ENCODE measurements at places on chromosomes 4 and X.

DNA sequence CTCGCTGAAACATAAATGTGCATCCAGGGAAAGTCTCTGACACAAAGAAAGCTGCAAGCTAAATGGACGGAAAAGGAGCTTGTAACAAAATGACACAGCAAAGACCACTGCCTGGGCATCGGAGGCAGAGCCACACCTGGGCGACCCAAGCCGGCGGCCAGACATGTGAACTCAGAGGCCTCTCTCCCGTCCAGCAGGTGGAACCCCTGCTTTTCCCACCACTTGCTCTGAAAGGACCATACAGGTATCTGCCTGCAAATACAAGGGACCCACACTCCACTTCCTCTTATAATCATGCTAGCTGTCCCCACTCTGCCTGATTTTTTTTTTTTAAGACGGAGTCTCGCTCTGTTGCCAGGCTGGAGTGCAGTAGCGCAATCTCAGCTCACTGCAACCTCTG is 12.0 kb downstream of the CPLX1 start:
- DNase-seq, result no peak

DNA sequence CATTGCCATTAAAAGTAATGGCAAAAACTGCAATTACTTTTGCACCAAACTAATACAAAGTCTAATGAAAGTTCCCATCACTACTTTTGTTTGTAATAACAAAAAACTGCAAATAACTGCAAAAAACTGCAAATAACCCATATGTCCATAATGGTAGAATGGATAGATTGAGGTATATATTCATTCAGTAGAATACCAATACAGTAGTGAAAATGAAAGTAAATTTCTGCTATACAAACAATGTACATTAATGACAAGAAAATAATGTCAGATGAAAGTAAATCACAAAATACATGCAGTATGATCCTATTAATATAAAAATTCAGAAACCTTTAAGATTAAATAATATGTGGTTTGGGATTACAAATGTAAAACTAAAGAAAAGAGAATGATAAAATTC is 41.3 kb upstream of the CEP135 start:
- no peak for DNase-seq

GRCh38 chrX:119118780-119119395 is 8.7 kb downstream of the KIAA1210 start:
- DNase-seq, result no peak

DNA sequence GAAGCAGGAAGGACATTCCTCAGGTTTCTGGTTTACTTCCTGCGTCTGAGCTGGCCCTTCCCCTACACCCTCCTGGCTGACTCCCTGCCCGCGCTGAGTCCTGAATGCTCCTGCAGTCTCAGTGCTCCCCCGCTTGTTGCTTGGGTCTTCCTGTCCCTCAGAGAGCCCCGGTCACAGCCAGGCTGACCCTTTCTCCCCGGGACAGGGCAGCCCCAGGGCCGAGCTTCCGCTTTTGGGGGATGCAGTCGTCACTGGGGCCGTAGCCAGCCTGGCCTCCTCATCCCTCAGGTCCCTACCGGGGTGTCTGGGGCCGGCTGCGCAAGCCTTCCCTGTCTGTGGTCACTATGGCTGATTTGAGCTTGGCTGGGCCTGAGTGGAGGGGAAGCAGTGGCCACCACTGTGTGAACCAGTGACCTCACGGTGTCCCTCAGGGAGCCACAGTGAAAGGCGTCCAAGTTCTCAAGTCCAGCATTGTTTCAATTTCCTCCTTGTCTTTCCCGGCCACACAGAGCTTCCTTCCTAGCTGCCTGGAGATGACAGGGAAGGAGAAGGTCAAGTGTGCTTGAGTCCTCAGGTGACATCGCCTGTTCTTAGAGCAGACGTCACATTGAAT is 34.1 kb upstream of the ASMTL start:
- DNase-seq, result no peak

DNA sequence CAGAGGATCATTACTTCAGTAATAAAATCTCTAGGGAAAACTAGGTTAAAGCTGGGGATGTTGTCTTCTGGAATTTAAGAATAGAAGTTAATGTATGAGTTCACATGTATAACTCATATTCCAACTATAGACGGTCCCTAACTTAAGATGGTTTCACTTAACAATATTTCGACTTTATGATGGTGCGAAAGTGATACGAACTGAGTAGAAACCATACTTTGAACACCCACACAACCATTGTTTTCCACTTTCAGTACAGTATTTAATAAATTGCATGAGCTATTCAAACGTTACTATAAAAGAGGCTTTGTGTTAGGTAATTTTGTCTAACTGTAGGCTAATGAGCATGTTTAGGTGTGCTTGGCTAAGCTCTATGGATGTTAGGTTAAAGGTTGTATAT is 38.7 kb downstream of the CCSER1 start:
- no peak for DNase-seq

GRCh38 chr4:94357624-94358023 is 15.0 kb upstream of the HPGDS start:
- no peak for DNase-seq

- no peak for DNase-seq
Measured at GRCh38 chrX:99777912-99778311, 632.2 kb downstream of the PCDH19 start.

DNA sequence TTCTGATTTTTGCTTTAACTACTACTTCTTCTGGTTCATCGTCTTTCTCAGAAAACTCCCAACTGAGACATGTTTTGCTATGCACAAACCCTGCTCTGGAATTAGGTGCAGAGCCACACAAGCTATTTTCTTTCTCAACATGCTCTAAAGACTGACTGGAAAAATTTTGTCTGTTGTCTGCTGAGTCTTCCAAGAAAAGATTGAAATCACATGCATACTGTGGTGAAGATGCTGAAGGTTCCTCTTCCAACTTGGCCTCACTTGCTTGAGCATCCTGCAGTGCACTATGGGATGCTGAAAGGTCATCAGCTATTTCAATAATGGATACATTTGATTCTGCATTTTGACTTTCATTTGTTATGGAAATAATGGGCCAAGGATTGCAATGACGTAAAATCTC is 24.1 kb downstream of the PIN4 start:
- DNase-seq, result no peak

- peak; percentile 64 for DNase-seq
Measured at GRCh38 chr4:2289955-2290333, 28.0 kb upstream of the MXD4 start.

DNA sequence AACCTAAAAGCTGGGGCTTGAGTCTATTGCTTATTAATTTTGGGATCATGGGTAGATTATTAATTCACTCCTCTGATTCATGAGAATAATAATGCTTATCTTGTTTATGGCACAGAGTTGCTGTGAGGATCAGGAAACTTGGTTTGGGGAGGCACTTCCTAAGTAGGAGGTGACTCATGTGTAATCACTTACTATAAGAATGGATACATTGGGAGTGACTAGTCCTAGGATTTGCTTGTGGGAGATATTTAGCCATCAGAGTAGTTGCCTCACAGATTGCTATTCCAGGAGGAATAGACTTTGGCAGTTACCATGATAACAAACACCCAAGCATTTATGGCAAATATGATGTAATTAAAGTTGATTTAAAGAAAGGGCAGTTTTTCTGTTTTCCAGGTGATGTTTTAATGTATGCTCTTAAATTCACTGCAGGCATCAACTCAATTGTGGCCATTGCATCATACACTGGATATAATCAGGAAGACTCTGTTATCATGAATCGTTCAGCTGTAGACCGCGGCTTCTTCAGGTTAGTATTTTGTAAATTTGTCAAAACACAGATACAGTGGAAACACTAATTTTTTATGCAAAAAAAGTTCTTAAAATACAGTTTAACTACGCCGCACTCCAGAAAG is 41.9 kb downstream of the POLR2B start:
- DNase-seq, result no peak

- no peak for DNase-seq
Measured at GRCh38 chr4:14452764-14453163, 549.5 kb upstream of the CPEB2 start.

GRCh38 chrX:25300994-25301393 is 285.2 kb upstream of the ARX start:
- no peak for DNase-seq

DNA sequence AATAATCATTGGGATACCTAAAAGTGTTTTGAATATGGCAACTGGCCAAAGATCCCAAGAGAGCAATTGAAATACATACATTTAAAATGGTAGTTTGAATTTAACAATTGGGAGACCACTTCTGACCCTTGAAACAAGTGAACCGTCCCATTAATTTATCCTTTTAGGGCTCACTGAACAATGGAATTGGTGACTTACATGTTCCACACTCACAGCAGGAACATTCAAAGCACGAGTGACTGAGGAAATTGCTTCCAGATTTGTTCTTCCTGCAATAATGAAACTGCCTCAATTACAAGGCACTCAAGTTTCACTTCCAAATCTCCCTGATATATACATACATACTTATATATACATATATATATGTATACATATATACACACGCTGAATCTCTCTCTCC is 20.6 kb downstream of the SLC39A8 start:
- DNase-seq, result no peak

GRCh38 chr4:72365016-72365415 is 204.0 kb downstream of the ADAMTS3 start:
- DNase-seq, result no peak

DNA sequence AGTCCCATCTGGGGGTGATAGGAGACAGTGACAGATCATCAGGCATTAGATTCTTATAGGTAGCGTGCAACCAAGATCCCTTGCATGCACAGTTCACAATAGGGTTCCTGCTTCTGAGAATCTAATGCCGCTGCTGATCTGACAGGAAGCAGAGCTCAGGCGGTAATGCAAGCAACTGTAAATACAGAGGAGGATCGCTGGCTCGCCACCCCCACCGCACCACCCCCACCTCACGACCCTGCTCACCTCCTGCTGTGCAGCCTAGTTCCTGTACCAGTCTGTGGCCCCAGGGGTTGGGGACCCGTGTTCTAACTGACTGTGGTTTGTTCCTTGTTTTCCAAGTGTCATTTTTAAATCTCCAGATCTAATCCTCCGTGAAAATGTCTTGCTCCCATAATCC is 89.0 kb upstream of the MAPK10 start:
- no peak for DNase-seq

DNA sequence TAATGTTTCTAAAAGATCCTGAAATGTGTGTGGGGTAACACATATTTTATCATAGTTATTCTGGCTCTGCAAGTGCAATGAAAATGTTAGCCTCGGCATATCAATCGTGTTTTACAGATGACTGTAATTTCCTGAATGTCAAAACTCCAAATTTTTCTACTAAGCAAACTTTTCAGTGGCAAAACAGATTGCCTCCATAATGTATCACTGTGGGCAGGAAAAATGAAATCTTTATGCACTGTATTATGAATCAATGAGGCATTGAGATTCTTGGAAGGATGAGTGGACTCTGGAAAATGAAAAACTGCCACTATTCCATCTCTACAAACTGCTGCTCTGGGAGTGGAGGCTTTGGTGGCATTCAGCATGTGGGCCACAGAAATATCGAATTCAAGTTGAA is 160.1 kb upstream of the MBNL3 start:
- DNase-seq, result no peak

- DNase-seq, result no peak
Measured at GRCh38 chr4:145076469-145076855, 21.5 kb downstream of the ANAPC10 start.

- no peak for DNase-seq
Measured at GRCh38 chr4:141158219-141158618, 24.9 kb upstream of the RNF150 start.

DNA sequence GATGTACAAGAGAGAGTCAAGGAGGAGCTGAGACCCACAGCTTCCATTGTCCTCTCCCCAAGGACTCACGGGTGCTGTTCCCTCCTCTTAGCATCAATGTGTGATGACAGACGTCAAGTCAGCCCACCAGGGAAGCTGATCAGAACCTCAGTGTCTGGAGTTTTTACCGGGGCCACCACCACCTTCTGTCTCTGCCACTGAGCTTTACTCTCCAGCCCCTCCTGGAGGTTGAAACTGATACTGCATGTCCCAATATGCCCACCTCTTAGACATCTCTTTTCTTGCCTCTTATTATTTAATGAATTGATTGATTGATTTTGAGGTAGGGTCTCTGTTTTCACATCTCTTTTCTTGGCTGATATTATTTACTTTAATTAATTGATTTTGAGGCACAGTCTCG is 10.3 kb upstream of the AKAP17A start:
- DNase-seq, result no peak

GRCh38 chrX:37830371-37830770 is 17.0 kb downstream of the DYNLT3 start:
- DNase-seq, result no peak

DNA sequence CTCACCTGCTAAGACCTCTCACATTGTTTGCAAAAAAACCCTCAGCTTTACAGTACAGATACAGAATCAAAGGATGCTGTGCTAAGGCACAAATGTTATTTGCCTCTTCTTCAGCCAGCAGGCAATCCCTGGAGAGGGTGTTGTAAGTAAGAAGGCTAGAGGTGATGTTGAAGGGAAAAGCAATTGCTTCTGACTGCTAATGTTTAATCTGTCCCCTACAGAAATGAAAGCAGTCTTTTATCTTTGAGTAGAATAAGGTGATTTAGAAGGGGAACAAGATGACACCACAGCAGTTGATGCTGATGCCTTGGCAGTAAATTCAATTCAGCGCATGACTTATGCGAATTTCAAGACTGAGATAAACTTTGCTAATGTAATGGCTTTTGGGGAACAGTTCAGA is 1064.8 kb upstream of the IGFBP7 start:
- no peak for DNase-seq

- DNase-seq, result no peak
Measured at GRCh38 chr4:170940043-170940724, 850.4 kb upstream of the AADAT start.

- no peak for DNase-seq
Measured at GRCh38 chrX:47484885-47485284, 1.9 kb upstream of the ZNF41 start.
